AG04449 (cell line): ENCODE measurements at places on chromosomes 1 and 21.

- DNase-seq = no peak
These were observed 250.8 kb upstream of the KIAA0040 start for GRCh38 chr1:175443332-175443731.

- no peak for DNase-seq
These were observed 31.7 kb upstream of the CLDN14 start for GRCh38 chr21:36511484-36512220.

- DNase-seq = no peak
These were observed 3.6 kb downstream of the S100A6 start for GRCh38 chr1:153532181-153532580.

DNA sequence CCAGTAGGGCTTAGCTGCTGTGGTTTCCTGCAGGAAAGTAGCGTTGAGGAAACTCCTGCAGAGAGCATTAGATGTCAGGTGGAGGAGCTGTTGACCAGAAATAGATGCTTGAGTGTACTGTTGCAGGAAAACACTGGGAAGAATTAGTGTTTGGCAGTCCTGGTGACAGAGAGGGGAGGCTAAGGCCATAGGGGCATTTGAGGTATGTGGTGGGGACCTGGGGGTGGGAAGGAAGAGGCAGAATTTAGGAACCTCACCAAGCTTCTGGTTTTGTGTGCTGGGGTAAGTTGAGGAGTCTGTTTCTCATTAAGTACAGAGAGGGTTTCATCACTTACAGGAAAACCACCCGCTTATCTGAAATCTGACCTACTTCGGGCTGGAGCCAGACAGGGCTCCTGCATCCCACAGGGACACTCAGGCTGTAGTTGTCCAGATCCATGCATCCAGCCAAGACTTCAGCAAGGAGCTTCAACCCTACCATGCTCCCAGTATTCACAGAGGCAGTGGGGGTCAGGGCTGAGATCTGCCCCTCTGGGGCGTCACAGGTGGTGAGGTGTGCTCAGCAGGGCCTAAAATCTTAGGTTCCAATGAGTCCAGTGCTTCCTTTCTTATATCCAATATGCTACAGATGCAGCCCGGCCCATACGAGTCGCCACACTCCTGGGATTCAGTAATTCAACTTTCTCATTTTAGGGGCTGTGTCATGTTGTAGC is 15.1 kb downstream of the SH2D2A start:
- DNase-seq = peak; percentile 87

GRCh38 chr1:71054281-71054731 is 6.7 kb upstream of the PTGER3 start:
- no peak for DNase-seq

DNA sequence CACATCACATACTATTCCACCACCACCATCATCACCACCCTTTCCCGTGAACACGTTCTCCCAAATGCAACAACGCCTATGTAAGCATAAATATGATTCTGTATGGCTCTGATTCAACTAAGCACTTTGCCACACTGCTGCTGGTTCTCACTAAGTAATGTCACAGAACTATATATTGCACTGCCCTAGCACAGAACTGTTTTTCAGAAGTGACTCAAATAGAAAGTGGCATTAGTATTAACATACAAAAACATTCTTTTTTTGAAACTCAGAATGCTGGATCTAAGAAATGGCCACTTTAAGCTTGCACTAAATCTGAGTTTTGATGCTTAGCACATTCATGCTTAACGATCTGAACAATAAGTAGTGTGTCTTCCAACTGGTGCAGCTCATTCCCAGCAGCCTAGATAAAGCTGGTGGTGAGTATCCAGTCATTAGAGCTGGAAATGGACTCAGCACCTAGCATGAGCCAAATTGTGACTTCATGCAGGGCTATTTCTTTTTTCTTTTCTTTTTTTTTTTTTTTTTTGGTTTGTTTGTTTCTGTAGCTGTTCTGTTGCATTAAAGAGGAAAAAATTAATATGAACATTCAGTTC is 46.2 kb upstream of the ZC3H11B start:
- DNase-seq = no peak

DNA sequence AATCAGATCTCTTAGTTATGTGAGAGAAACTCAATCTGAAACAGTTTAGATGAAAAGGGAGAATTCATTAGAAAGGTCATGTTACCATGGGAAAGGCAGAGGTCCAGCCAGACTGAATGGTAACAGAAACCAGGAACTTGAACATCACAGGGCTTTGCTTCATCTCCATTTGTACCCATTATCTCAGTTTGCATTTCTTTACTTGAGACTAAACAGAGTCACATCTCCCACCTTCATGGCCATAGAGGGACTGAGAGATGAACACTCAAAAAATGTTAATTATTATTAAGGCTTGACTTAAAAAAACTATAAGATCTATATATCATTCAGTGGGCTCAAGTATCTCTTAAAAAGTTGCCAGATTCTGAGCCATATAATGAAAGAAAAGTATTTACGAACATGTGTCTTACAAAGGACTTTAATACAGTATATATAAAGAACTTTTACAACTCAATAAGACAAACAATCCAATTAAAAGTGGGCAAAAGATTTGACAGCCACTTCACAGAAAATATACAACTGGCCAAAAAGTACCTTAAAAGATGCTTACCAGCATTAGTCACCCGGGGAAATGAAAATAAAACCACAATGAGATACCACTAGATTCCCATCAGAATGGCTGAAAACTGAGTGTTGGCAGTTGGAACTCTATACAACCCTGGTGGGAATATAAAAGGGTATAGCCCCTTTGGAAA is 13.2 kb downstream of the KYAT3 start:
- no peak for DNase-seq
